ENCODE measurements at places on chromosomes 5 and 9.

DNA sequence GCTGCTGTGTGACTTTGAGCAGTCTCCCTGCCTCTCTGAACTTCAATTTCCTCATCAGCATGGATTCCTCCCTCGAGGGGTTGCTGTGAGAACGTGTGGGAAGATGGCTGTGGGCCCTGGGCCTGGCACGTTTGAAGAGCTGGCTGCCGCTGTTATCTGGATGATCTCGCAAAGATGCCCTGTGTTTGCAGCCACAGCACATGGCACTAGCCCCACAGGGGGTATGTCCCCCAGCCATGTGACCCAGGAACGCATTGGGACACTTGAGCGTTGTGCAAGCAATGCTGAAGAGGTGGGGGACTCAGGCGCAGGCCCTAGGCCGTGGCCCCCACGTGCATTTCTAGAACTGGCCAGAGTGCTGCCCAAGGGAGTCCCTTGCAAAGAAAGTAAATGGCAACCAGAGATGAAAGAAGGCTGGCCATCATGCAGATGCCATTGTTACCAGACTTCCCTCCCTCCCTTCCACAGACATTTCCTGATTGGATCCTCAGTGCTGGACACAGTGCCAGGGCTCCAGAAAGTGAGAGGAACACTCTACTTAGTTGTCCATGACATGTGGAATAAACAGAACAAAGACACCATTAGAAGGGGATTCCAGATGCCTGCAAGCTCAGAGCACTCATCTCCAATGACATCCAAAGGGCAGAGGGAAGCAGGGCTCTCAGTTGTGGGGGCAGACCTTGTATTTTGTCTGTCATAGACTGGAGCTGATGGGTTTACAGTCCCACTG is 65.1 kb upstream of the NEURL1B start:
- DNase-seq, result no peak

- no peak for DNase-seq
Measured at GRCh38 chr5:24365406-24365805, 279.4 kb downstream of the CDH10 start.

DNA sequence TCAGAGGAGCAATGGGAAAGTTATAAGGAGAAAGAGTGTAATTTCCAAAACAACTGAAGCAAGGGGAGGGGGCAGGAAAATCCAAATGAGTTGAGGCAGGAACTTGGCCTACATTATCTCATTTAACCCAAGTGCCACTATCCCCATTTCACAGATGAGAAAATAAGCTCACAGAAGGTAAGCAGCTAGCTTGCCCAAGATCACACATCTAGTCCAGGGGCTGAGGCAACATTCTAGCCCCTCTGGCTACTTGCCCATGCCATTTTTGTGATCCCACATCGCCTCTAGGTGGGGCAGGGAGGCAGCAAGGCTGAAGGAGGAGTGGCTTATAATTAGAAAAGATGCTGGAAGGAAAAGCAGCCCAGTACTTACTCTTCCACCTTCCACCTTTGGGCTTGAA is 2.6 kb upstream of the PSIP1 start:
- no peak for DNase-seq

- no peak for DNase-seq
Measured at GRCh38 chr5:94469894-94470329, 148.5 kb downstream of the KIAA0825 start.

DNA sequence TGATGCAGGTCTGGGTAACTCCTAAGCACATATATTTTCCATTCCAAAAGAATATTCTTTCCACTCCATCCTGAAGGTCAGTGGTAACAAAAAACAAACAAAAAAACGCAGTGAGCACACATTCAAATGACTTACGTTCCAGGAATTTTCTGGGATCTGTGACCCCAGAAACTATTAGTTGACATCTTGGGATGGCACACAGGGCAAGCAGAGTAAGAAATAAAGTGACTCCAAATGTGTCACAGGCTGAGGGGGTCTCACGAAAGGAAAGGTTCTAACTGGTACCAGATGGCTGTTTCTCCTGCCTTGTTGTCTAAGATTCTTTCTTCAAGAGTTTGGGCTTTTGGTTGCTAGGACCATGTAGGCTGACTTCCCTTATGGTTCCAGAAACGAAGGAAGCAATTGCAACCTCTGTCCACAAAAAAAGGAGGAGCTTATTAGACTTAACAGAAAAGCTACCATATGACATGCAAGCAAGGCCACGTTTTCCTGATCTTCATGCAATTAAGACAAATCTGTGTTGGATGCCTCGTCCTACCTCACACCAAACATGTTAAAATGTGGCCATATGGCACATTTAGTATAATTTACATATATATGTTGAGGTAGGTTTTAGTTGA is 32.7 kb downstream of the PTGS1 start:
- DNase-seq, result no peak

DNA sequence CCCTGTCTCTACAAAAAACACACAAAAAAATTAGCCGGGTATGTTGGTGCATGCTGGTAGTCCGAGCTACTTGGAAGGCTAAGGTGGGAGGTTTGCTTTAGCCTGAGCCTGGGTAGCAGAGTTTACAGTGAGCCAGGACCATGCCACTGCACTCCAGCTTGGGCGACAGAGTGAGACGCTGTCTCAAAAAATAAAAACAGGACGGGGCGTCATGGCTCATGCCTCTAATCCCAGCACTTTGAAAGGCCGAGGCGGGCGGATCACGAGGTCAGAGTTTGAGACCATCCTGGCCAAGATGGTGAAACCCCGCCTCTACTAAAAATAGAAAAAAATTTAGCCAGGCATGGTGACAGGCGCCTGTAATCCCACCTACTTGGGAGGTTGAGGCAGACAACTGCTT is 40.3 kb downstream of the UBE2D2 start:
- DNase-seq, result no peak

DNA sequence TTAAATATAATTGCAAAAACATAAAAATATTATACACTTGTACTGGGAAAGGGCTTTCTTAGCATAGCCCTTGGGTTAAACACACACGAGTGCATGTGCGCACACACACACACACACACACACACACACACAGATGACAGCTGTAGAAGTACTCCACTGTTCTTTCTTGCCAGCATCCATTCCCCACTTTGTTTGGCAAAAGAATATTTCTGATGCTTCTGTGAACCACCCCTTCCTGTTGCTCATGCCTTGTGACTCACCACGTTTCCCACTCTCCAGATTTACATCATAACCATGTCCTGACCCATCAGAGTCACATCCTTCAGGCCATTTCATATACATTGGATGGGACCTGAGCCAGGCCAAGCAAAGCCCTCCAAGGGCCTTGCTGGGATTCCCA is 280.1 kb downstream of the DNAH5 start:
- no peak for DNase-seq

DNA sequence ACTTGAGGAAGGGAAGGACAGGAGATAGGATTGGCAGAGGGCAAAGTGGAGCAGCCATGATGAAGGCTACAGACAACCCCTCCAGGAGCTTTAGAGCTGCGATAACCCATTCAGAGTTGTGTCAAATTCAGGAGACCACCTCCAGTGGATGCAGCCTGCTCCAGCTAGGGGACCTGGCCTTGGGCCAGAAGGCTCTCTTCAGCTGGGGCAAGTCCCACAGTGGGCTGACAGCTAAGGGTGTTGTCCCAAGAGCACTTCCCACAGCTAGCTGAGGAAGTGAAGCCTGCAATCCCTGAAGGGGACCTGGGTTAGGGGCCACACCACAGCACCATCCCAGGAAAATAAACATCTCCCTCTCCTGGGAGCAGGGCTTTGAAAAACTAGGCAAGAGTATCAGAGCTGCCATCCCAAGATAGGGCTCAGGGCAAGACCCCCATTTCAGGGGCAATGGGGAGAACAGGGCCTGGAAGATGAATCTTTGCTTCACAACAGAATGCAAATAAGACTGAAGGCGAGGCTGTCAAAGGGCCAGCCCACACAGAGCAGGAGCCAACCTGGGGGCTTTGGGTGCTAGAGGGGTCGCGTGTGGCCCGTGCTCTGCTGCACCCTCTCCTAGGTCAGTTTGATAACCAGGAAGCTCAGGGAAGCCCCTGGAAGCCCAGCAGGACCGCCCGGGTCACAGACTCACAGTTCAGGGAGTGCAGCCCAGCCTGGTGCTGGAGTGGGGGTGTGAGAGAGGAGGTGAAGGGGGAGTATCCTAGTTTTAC is 19.3 kb upstream of the DAPK1 start:
- DNase-seq, result no peak

- no peak for DNase-seq
Measured at GRCh38 chr5:117417501-117417900, 842.9 kb upstream of the SEMA6A start.

DNA sequence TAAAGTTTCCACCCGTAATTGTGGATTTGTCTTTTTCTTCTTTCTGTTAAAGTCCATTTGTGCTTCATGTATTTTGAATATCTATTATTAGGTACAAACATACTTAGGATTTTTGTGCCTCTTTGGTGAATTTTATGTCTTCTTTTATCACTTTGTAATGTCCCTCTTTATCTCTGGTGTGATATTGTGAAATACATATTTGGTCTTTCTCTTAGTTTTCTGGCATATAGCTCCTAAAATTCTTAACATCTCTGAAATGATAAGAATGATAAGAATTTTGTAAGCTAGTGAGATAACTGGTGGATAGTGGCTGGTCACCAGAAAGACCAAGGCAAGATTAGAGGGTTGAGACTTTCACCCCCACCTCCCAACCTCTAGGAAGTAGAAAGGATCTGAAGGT is 111.1 kb downstream of the KCTD16 start:
- DNase-seq, result no peak

- DNase-seq, result peak; percentile 51
Measured at GRCh38 chr9:112348257-112349007, 15.0 kb upstream of the PTBP3 start.

GRCh38 chr5:95858023-95858461 is 35.5 kb upstream of the GLRX start:
- no peak for DNase-seq

DNA sequence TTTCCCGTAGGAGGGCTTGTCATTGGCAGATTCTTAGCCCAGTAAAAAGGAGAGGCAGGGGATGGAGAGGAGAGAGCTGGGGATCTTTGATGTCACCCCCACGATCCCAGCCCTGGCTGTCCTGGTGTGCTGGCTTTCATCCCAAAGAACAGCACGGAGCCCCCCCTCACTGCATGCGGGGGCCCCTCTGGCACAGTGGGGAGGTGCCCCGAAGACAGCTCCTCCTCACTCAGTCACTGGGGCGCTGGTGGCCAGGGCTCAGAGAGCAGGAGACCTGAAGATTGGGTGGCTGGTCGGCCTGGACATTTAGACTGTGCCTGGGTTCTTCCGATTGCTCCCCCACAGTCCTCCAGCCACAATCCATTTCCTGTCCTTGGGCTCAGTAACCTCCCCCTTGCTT is 207.5 kb downstream of the MELK start:
- DNase-seq, result no peak

DNA sequence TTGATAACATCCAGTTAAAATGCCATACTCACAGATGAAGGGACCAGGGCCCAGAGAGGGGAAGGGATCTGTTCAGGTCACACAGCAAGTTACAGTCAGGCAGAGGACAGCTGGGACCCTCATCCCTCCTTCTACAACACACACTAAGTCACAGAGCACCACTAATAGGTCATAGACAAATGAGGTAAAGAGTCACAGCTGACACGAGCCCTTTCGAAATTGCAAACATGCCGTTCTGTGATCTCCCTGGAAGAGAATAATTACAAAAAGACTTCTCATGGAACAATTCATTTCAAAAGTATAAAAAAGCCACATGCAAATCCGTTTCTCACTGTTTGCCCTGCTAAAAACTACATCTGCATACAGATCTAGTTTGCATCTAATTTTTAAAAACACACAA is 15.5 kb downstream of the IGFBPL1 start:
- no peak for DNase-seq

DNA sequence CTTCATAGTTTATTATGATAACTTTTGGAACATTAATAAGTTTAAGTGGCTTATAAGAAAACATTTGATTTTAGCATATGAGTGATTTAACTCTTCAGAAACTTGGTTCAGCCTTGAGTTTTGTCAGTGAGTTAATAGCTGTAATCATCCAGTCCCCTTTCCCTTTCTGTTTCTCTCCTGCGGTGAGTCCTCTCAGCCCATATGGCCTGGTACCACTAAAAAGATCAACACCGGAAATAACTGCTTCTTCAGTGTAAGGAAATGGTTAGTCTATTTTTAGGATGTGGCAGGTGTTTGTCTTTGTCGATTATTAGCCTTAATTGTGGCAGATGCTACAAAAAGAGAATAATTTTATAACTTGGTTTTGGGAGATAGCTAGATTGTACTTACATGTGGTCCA is 120.2 kb upstream of the GRHPR start:
- no peak for DNase-seq

DNA sequence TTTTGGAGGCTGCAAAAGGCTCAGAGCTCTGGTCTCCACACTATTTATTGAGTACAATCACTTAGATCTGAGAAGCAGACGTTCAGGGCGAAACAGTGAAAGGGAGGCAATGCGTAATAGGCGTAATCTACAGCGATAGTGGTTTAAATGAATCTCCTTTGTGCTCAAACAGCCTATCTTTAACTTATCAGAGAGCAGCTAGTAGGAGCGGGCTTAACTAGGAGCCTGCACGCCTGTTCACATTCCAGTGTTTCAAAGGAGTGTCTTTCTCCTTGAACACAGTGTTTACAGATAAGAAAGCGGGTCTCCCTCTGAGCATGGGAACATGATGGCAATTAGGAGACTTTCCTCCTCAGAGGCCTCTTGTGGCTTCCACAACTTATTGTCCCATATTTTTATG is 49.4 kb downstream of the AP3B1 start:
- no peak for DNase-seq

DNA sequence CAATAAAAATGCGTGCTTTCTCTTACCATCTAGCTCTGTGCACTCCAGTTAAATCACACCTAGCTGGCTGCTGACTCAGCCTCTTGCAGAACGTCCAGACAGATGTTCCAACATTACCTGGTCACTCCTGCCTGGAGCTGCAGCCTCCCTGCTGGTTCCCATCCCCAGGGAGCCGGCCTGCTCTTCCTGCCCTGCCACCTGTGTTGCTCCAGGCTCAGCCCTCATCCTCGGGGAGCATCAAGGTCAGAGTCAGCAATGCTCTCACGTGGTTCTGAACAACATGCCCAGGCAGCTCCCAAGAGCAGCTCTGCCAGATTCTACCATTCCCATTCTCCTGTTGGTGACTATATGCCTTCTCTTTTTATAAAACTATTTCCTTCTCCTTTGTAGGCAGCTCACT is 81.3 kb downstream of the GADD45G start:
- DNase-seq, result no peak

- DNase-seq, result no peak
Measured at GRCh38 chr5:156326718-156327259, at the start of gene SGCD. Gene SGCD, plus strand, starts transcription at chr5:156327164.

GRCh38 chr5:155969537-155969936 is 357.4 kb upstream of the SGCD start:
- DNase-seq, result no peak

DNA sequence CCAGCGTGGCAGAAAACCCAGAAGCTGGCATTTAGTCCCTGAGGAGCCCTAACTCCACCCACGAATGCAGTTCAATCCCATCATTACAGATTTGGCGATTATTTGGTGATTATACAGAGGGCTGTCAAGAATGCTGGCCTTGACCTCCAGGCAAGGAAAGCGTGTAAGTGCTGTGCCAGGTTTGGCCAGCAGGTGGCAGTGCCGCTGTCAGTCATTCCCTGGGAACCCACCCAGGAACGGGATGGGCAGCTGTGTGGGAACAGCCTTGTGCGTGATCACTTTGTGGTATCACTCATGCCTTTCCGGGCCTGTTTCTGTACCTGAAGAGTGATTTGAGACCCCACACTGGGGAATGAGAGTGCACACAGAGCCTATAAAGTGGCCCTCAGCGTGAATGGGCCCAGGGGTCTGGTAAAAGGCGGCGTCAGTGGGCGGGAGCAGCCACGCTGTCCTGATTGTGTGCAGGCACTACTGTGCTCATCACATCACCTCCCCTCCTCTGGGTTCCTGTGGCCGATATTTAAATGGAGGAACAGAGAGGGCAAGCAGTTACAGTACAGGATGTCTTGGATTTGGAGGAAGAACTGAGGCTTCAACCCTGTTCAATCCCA is 215.6 kb downstream of the ROR2 start:
- peak; percentile 44 for DNase-seq
